Kidney epithelial cell (primary cell): ENCODE measurements at places on chromosomes 3 and 15. TPM values are rescaled to one million over a fixed set of nuclear protein-coding genes. Genes with fewer than 3 reads are reported as not detected.

Gene CASR
- 0.04 and 0.07 TPM in 2 replicates for total RNA-seq

Gene NAALADL2
- 2.9 and 4.4 TPM in 2 replicates for total RNA-seq

Gene ZBTB20
- 32.5 and 34.9 TPM in 2 replicates for total RNA-seq

Gene CD96
- not detected in 2 replicates for total RNA-seq

Gene SCN5A
- 3.8 and 6.4 TPM in 2 replicates for total RNA-seq

Gene USF3
- 11.3 and 12.9 TPM in 2 replicates for total RNA-seq

Gene SETD5
- 49.1 and 62.8 TPM in 2 replicates for total RNA-seq

Gene PPARG
- 14.7 and 16.3 TPM in 2 replicates for total RNA-seq

Gene TGM5
- total RNA-seq = not detected in 2 replicates

Gene NR1I2
- 0.14 and 0.79 TPM in 2 replicates for total RNA-seq

Gene CCR9
- total RNA-seq = not detected in 2 replicates

Gene C3orf33
- total RNA-seq = 2.5 and 3.9 TPM in 2 replicates

Gene CKMT1B
- 3.7 and 5.1 TPM in 2 replicates for total RNA-seq

Gene ALDH1A2
- total RNA-seq = 23.8 and 29.7 TPM in 2 replicates

Gene PPP1R14D
- total RNA-seq = not detected in 2 replicates

Gene SLCO2A1
- 2.5 and 3.6 TPM in 2 replicates for total RNA-seq

Gene DAZL
- total RNA-seq = not detected in 2 replicates

Gene MAP1A
- 2.0 and 2.5 TPM in 2 replicates for total RNA-seq

Gene LRRIQ4
- 0.04 and 0.41 TPM in 2 replicates for total RNA-seq

Gene AADAC
- not detected in 2 replicates for total RNA-seq

Gene BNC1
- total RNA-seq = 21.3 and 25.4 TPM in 2 replicates

Gene ACVR2B
- 16.1 and 18.7 TPM in 2 replicates for total RNA-seq

Gene TAMM41
- total RNA-seq = 8.6 and 11.0 TPM in 2 replicates

Gene CFAP100
- total RNA-seq = not detected in 2 replicates

Gene EFCC1
- total RNA-seq = 0.14 TPM in 1 of 2 replicates, not detected in the other

Gene MFGE8
- total RNA-seq = 261 and 270 TPM in 2 replicates

Gene ZNF106
- total RNA-seq = 30.9 and 32.5 TPM in 2 replicates

Gene FLNB
- 536 and 566 TPM in 2 replicates for total RNA-seq

Gene FGF7
- total RNA-seq = not detected in 2 replicates

Gene HERC2
- total RNA-seq = 53.4 and 59.0 TPM in 2 replicates

Gene SNRPA1
- 21.7 and 39.8 TPM in 2 replicates for total RNA-seq

Gene EPHA3
- 0.04 and 0.07 TPM in 2 replicates for total RNA-seq

Gene SCN11A
- total RNA-seq = 0.04 and 0.27 TPM in 2 replicates

Gene NPAP1
- total RNA-seq = not detected in 2 replicates

Gene RNF13
- total RNA-seq = 34.6 and 43.4 TPM in 2 replicates

Gene DUOXA2
- total RNA-seq = not detected in 2 replicates

Gene RPS27L
- 150 and 186 TPM in 2 replicates for total RNA-seq

Gene TEX55
- not detected in 2 replicates for total RNA-seq

Gene SPTSSB
- total RNA-seq = not detected in 2 replicates

Gene IQCF5
- not detected in 2 replicates for total RNA-seq

Gene ZNF619
- total RNA-seq = 4.3 and 5.1 TPM in 2 replicates

Gene CNTN4
- 16.5 and 17.3 TPM in 2 replicates for total RNA-seq

Gene WDR72
- 0.38 and 0.62 TPM in 2 replicates for total RNA-seq

Gene U2SURP
- total RNA-seq = 56.1 and 60.6 TPM in 2 replicates

Gene TRAT1
- total RNA-seq = not detected in 2 replicates

Gene DPPA2
- total RNA-seq = not detected in 2 replicates

Gene JAGN1
- 38.7 and 56.0 TPM in 2 replicates for total RNA-seq
